ENCODE measurements at places on chromosomes 2 and 18.

DNA sequence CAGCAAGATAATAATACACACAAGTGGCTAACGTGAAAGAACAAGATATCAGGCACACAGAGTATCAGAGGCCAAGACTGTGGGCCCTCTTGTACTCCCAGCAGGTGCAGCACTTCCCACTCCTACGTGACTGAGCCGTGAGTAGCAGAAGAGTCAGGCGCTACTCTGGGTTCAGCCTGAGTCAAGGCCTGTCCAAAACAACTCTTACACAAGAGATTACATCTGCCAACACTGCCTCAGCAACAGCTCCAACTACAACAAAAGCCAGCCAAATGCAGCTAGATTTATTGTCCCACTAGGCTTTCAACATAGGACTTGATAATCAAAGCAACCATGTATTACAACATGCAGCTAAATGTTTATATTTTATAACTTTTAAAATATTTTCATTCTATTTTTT lies 56.2 kb downstream of the ITSN2 start:
- DNase-seq = no peak

GRCh38 chr2:42809819-42810120 lies 17.4 kb upstream of the HAAO start:
- no peak for DNase-seq

- no peak for DNase-seq
Observed at GRCh38 chr2:237297421-237298150, 116.4 kb downstream of the COL6A3 start.

- no peak for DNase-seq
Observed at GRCh38 chr2:112577756-112578155, 6.7 kb upstream of the CHCHD5 start.

DNA sequence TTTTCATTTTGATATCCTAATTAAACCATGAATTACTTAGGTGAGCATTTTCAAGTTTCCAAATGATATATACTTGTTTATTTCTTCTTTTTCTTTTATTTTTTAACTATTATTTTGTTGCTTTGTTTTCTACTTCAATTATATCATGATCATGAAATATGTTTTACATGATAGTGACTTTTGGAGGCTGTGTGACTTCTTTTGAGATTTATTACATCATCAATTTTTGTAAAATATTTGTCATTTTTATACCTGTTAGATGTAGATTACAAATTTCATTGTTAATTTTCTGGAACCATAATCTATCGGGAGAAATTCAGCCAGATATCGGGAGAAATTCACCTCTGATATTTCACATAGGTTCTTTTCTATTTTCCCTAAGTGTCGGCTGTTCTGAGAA lies 228.6 kb downstream of the RAD51AP2 start:
- no peak for DNase-seq

GRCh38 chr18:60172030-60172429 lies 200.5 kb downstream of the MC4R start:
- no peak for DNase-seq

DNA sequence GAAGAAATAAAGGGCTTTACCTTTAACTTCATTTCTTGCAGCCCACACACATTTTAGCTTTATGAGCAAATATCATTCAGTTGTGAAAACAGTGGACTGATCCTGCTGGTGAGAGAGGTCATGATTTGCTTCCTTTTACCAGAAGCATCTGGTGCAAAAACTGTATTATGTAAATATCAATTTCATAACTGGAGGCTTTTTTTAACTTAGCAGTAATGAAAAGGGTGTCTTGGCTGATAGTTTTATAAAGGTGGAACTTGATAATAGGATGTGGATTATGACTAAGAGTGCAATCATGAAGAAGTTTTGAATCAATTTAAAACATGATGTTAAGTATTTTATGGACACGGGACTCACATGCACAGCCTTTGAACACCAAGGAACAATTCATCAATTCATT lies 304.4 kb downstream of the GULP1 start:
- no peak for DNase-seq

GRCh38 chr2:221270806-221271205 lies 301.3 kb downstream of the EPHA4 start:
- DNase-seq = no peak

GRCh38 chr2:167424221-167424620 lies 535.9 kb downstream of the XIRP2 start:
- no peak for DNase-seq

GRCh38 chr2:171595896-171596295 lies 73.6 kb downstream of the CYBRD1 start:
- DNase-seq = no peak

GRCh38 chr18:13565228-13565627 lies 161.1 kb downstream of the FAM210A start:
- DNase-seq = no peak

GRCh38 chr2:205610437-205610836 lies 71.9 kb upstream of the NRP2 start:
- DNase-seq = no peak

GRCh38 chr2:25090801-25091200 lies 48.9 kb downstream of the EFR3B start:
- no peak for DNase-seq

GRCh38 chr2:152106464-152106863 lies 7.6 kb upstream of the CACNB4 start:
- no peak for DNase-seq

Measured in CD4-positive, alpha-beta T cell treated with Interferon gamma for 1 hour (primary cell).